GM04503 (cell line): ENCODE measurements at places on chromosomes 12 and 14.
A peak's percentile ranks its signal among the peaks of the same experiment; 100 is the strongest.

- no peak for DNase-seq
Observed at GRCh38 chr12:121214166-121214777, 4.3 kb downstream of the P2RX4 start.

DNA sequence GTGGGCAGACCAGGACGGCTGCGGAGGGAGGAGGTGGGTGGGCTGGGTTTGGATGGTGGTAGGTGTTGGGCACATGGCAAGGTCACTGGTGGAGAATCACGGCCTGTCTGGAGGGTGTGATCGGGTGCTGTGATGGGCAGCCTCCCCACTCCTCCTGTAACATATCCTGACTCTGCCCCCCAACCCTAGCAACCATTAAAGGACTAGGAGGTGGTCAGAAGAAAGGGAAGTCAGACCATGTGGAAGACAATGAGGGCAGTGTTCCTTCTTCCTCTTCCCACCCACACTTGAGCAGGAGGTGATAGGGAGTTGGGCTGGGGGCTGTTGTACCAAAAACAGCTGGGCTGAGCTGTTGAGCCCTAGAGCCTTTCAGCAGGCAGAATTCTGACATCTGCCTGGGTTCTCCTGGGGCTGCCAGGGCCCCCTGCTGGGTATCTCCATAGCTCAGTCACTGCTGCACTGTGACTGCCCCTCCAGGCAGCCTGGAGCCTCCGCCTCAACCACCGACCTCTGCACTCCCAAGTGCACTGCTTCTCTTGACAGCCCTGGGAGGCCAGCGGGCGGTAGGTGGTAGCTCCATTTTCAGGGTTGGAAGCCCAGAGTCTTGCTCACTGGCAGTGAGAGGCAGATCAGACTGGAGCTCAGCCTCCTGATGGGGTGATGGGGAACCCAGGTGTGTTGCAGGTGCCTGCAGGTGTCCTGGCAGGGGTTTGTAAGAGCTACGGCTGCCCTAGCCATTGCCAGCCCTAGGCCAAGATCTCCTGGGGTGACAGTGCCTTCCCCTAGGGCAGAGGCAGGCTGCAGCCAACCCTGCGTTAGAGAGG lies 15.4 kb downstream of the VASH1 start:
- no peak for DNase-seq

- no peak for DNase-seq
Observed at GRCh38 chr14:23044840-23045239, 2.8 kb downstream of the PSMB11 start.

DNA sequence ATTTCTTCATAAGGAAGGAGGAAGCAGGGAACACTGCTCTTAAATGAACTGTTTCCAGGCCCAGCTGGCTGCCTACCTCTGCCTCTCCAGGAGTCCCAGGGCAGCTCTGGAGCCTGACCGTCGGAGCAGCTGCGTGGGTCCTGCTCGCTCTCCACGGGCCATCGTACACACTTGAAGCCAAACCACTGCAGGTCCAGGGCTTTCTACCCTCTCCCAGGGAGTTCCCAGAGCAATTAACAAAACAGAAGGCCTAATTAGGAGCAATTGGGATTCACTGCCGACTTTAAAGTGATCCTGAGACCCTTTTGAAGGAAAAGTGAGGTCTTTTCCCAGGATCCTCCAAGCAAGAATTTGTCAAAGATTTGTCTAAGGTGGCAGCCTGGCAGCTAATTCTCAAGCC lies 76.9 kb downstream of the OTX2 start:
- no peak for DNase-seq

GRCh38 chr12:15599266-15600037 lies 189.7 kb downstream of the EPS8 start:
- DNase-seq: peak; percentile 37

DNA sequence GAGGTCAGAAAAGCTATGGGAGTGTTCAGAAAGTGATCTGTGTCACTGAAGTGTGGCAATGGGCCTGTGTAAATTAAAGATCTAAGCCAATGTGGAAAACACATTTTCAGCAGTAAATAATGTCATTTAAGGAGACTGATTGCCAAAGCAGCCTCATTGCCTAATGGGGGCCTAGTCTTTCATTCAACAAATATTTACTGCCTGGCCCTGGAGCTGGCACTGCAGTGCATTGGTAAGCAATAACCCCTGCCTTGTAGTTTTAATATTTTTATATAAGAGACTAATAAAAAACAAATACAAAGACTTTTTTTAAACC lies 326.6 kb downstream of the BTG1 start:
- peak; percentile 25 for DNase-seq

GRCh38 chr14:94161981-94162380 lies 12.1 kb upstream of the PPP4R4 start:
- DNase-seq: no peak

- no peak for DNase-seq
Observed at GRCh38 chr14:102192840-102193502, 53.3 kb downstream of the WDR20 start.

- DNase-seq: no peak
Observed at GRCh38 chr12:111122458-111122878, 202.1 kb upstream of the MYL2 start.

- DNase-seq: no peak
Observed at GRCh38 chr12:51947246-51947996, 4.1 kb upstream of the ACVR1B start.

DNA sequence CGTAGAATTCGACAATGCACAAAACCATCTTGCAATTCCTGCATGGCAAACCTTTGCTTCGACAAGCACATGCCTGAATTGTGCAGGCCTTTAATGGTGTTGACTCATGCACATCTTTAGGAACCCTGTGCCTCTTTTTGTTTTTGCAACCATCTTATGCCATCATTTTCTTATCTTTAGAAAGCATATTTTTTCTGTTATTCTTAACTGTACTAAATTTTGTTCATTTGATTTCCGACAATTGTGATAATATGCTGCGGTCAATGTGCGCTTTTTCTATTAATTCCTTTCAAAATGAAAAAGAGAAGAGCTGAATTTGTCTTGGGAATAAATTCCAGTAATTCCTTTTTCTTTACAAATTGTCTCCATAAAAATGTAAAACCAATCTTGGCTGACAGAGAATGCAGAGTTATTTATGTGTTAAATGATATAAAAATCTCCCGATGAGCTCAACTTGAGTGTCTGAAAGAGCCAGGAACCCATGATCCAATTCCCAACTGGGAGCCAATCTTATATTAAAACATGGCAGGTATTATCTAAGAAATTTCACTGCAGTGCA lies 20.1 kb upstream of the CDK17 start:
- DNase-seq: no peak
